BJ (cell line): ENCODE measurements at places on chromosomes 1 and 21.

- DNase-seq, result no peak
These were observed 24.2 kb downstream of the IL23R start for GRCh38 chr1:67190410-67190809.

DNA sequence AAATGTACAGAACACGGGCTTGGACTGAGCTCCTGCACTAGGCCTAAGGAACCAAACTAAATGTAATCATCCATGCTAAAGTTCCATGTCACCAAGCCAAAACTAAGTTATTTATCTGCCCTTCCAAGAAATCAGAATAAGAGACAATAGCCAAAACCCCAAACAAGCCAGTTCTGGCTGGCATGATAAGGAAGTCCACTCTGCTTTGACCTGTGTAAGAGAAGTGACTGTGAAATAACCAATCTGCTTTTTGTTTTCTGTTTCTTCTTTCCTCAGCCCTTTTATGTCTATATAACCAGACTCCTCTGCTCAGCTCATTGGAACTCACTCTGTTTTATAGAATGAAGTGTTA is 15.1 kb downstream of the PLPPR5 start:
- DNase-seq, result no peak

- DNase-seq, result no peak
These were observed 78.9 kb downstream of the TGFBR3 start for GRCh38 chr1:91806769-91807700.

DNA sequence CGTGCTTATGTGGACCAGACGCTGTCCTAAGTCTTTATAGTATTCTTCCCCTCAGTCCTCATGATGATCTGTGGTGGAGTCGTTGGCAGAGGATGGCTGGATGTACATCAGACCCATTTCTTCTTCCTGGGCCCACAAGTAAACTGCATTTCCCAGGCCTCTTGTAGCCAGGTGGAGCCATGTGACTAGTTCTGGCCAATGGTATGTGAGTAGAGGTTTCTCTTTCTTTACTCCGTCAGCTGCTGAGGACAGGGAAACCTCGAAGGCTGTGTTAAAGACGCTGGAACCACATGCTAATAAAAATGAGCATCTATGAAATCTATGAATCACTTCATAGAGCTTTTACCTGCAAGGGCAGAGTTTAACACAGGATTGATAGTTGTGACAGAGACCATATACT is 18.7 kb upstream of the ZNF362 start:
- no peak for DNase-seq

- peak; percentile 26 for DNase-seq
These were observed 54.4 kb downstream of the SNRPE start for GRCh38 chr1:203915811-203916210.

DNA sequence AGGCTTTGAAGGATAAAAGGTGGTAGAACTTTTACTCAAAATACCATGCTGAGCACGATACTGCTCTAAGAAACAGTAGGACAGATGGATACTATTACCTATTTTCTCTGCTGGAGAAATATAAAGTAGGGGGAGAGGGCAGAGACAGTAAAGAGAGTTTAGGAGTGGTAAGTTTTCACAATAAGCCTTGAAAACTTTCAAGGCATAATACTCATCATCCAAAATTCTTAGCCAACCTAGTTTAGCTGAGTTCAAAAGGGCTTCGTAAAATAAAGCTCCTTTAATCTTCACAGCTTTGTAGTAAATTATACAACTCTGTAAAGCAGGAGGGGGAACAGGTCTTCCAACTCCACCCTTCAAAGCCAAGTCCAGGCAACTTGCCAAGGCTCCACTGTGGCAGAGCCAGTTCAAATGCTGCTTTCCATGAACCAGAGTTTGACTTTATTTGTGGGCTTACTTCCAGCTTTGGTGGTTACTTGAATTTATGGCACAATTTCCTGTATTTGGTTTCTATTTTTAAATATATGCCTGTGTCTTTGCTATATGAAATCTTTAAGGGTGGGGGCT is 15.5 kb downstream of the TEX38 start:
- DNase-seq, result no peak
